ENCODE measurements at places on chromosomes 13 and 19. TPM values are rescaled to one million over a fixed set of nuclear protein-coding genes. Genes with fewer than 3 reads are reported as not detected.

CCDC8 gene
- polyA plus RNA-seq = 0.18 TPM

LENG9 gene
- 0.97 TPM for polyA plus RNA-seq

SOX21 gene
- polyA plus RNA-seq = not detected

ZNF541 gene
- polyA plus RNA-seq = 0.03 TPM

DPP9 gene
- 31.5 TPM for polyA plus RNA-seq

RABAC1 gene
- polyA plus RNA-seq = 769 TPM

PLD3 gene
- 620 TPM for polyA plus RNA-seq

SIGLEC8 gene
- not detected for polyA plus RNA-seq

All from endothelial cell of umbilical vein (primary cell).